ENCODE measurements at places on chromosomes 7 and 10.

GRCh38 chr10:108905171-108905570 lies 1018.1 kb downstream of the XPNPEP1 start:
- no peak for DNase-seq

DNA sequence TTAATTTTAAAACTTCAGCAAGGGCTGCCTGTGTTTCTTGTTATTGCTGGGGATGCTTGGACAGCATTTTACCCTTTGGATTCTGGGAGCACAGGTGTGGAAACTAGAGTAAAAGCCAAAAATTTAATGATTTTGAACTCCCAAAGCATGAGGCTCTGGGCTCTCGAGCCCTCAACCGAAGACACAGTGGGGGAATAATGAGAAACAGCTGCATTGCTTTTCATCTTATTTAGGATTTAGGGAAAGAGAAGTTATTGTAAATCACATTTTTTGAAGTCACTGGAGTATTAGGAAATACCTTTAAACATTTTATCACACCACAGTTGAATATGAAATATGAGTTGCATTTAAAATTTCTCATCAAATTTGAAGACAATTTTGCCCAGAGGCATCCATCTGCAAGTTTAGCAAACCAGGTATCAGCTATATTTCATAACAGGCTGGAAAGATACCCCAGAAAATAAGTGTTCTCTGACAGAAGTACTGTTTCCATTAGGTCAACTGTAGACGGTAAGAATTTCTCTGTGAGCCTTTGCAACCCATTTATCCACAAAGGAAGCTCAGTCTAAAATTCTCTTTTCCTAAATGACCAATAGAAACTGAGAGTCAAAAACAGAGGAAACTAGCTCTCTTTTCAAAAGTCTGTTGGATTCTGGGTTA lies 290.6 kb upstream of the PHYHIPL start:
- no peak for DNase-seq

DNA sequence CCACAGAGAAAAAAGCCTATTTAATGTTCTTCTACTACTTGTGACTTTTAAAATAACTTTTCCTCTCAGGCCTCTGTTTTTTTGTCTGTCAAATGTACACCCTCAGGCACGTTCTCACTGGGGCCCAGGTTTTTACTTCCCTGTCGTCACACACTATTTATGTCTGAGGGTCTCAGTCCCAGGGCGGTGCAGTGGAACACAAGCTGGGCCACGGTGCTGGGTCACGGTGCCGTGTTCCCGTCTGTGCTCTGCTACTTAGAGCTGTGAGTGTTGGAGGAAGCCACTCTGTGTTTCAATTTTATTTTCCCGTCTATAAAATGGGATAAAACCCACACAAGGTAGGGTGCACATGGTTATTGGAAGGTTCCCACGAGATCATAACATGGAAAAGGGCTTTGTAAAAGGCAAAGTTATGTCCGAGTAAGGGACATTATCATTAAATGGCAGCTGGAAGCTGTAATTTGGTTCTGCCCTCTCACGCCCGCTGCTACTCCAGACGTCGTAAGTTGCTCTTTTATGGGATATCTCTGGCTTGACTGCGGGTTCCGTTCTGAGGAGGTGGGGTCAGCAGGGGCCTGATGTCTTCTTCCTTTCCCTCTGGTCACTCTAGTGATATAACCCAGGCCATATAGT lies 25.2 kb downstream of the ZNF775 start:
- DNase-seq = no peak

GRCh38 chr7:117857718-117858117 lies 15.5 kb downstream of the CTTNBP2 start:
- no peak for DNase-seq

GRCh38 chr7:77269360-77270093 lies 69.9 kb upstream of the FGL2 start:
- DNase-seq = no peak

- DNase-seq = no peak
Measured at GRCh38 chr10:55183993-55184392, 383.0 kb upstream of the PCDH15 start.

DNA sequence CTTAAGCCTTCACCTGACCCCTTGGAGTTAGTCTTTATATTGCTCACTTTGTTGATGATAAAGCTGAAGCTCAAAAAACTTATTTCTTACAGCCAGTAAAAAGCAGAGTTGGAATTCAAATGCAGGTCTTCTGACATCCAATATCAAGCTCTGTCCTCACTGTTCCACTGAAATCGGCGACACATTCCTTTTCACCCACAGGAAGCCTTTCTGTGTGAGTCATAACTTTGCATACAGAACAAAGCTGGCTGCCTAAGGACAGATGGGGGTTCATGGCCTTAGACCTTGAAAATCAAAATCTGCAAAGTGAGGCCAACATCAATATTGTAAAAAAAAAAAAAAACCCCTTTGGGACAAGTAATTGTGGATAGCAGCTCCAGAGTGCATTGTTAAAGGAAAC lies 21.8 kb upstream of the AKR1B1 start:
- DNase-seq = no peak

- DNase-seq = no peak
Measured at GRCh38 chr10:120805014-120805812, 45.9 kb upstream of the WDR11 start.
